Thoracic aorta (tissue), 2 donors: ENCODE measurements at places on chromosomes 4 and X.

DNA sequence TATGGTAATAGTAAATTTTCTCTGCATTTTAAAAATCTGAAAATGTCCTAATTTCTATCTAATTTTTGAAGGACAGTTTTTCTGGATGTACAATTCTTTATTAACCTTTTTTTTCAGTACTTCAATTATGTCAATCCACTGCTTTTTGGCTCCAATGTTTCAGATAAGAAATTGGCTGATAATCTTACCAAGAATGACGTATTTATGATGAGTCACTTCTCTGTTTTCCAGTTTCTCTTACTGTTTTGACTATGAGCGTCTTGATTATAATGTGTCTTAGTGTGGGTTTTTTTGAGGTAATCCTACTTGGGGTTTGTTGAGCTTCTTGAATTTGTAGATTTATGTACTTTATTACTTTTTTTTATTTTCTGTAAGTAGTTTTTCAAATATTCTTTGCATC lies 47.2 kb downstream of the UGT2B11 start:
- H3K27ac ChIP-seq: no peak overlapping the region
- DNase-seq: no peak
- no peaks in the 10 kb centered on the region for H3K4me1 ChIP-seq
- no peaks in the 10 kb centered on the region for H3K27me3 ChIP-seq
- H3K36me3 ChIP-seq: no peaks in the 10 kb centered on the region
- H3K4me3 ChIP-seq: no peak overlapping the region

GRCh38 chr4:163810755-163811154 lies 316.3 kb downstream of the TMA16 start:
- no peak for DNase-seq
- no peaks in the 10 kb centered on the region for H3K4me1 ChIP-seq
- H3K27me3 ChIP-seq: no peaks in the 10 kb centered on the region
- no peak overlapping the region for H3K27ac ChIP-seq
- H3K4me3 ChIP-seq: no peak overlapping the region
- no peaks in the 10 kb centered on the region for H3K36me3 ChIP-seq

- no peaks in the 10 kb centered on the region for H3K27me3 ChIP-seq
- no peak overlapping the region for H3K4me3 ChIP-seq
- no peaks in the 10 kb centered on the region for H3K36me3 ChIP-seq
- H3K4me1 ChIP-seq: peaks cover 34% of the 10 kb centered on the region
- no peak overlapping the region for H3K27ac ChIP-seq
- no peak for DNase-seq
These were observed 220.7 kb downstream of the CAMK2D start for GRCh38 chr4:113540859-113541258.

DNA sequence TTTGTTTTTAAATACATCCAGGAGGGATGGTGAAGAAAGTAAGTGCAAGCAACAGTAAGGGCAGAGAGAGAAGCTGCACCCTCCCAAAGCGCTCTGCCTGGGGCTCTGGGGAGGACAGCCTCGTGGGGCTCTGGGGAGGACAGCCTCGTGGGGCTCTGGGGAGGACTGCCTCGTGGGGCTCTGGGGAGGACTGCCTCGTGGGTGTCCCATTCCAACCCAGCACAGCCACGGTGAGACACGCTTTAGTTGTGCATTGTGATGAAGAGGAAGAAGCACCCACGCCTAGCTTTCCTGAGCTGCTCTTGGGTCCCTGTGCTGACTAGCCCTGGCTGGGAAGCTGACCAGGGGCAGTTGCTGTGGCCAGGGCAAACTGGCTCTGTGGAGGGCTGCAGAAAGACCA lies 43.1 kb upstream of the SLC25A4 start:
- no peaks in the 10 kb centered on the region for H3K4me1 ChIP-seq
- H3K27ac ChIP-seq: no peak overlapping the region
- no peaks in the 10 kb centered on the region for H3K36me3 ChIP-seq

DNA sequence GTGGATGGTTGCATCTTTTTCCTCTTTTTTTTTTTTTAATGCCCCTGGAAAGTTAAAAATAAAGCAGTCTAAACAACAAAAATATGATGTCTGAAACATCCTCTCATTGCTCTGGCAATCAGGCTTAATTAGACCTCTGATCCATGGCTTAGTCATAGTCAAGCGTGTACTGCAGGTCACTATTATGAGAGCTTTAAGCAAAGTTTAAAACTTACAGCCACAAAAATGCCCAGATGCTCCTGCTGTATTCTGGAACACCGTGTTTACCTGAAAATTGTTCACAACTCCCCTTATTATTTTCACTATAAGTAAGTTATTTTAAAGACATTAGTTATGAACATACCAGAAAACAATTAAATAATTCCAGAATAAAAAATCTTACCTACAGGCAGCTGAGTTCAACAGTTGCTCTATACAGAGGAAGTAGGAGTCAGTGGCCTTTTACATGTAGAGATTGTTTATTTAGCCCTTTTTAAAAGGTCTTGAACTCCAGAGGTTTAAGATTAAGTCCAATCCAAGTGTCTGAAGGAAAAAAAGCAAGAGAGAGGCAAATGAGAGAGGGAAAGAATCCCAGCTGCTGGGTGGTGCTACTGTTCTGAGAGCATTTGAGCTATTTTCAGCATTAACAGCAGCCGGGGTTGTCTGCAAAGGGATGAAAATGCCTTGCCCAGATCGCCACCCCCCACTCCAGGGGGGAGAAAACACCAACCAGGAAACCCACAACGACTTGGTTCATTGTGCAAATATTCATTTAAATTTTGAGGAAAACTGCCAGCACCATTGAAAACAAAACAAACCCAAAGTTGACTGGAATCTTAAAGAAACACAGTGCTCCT lies 36.9 kb downstream of the SORBS2 start:
- H3K27me3 ChIP-seq: no peaks in the 10 kb centered on the region
- DNase-seq: peak; percentile 8
- peak overlapping the region; percentile 74 for H3K27ac ChIP-seq
- H3K4me3 ChIP-seq: peak overlapping the region; percentile 72

GRCh38 chr4:174056959-174057358 lies 226.5 kb downstream of the FBXO8 start:
- H3K4me1 ChIP-seq: no peaks in the 10 kb centered on the region
- no peaks in the 10 kb centered on the region for H3K36me3 ChIP-seq
- H3K4me3 ChIP-seq: no peak overlapping the region
- DNase-seq: no peak
- no peaks in the 10 kb centered on the region for H3K27me3 ChIP-seq

GRCh38 chr4:173835903-173836302 lies 305.9 kb upstream of the HAND2 start:
- no peak overlapping the region for H3K4me3 ChIP-seq
- no peaks in the 10 kb centered on the region for H3K4me1 ChIP-seq
- H3K36me3 ChIP-seq: no peaks in the 10 kb centered on the region
- H3K27ac ChIP-seq: no peak overlapping the region
- H3K27me3 ChIP-seq: no peaks in the 10 kb centered on the region

GRCh38 chr4:186757696-186758355 lies 34.2 kb upstream of the FAT1 start:
- no peak overlapping the region for H3K27ac ChIP-seq
- no peaks in the 10 kb centered on the region for H3K4me1 ChIP-seq
- no peak overlapping the region for H3K4me3 ChIP-seq
- no peaks in the 10 kb centered on the region for H3K27me3 ChIP-seq

- no peak overlapping the region for H3K4me3 ChIP-seq
- peaks cover 7% of the 10 kb centered on the region for H3K36me3 ChIP-seq
- DNase-seq: no peak
- no peaks in the 10 kb centered on the region for H3K27me3 ChIP-seq
- H3K27ac ChIP-seq: no peak overlapping the region
These were observed 124.3 kb downstream of the ADGRA3 start for GRCh38 chr4:22391551-22391950.

GRCh38 chr4:183356173-183356830 lies 34.1 kb upstream of the CLDN24 start:
- no peak overlapping the region for H3K27ac ChIP-seq
- no peaks in the 10 kb centered on the region for H3K36me3 ChIP-seq
- no peaks in the 10 kb centered on the region for H3K27me3 ChIP-seq
- no peaks in the 10 kb centered on the region for H3K4me1 ChIP-seq
- no peak for DNase-seq
- H3K4me3 ChIP-seq: no peak overlapping the region

DNA sequence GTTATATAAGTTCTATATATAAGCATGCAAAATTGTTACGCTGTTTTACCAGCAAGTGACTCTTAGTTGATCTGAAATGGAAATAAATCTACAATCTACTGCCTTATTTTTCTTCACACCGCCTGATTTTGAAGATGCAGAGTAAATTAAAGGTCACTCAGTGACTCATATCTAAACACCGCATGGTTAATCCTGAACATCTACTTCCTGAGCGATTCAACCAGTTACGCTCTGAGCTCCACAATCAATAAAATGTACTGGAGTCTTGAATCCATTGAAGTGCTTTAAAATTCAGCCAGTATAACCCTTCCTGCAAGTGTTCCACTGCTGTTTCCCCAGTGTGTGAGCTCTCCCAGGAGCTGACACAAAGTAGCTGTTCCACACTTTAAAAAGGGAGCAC lies 192.8 kb downstream of the SLC7A11 start:
- H3K36me3 ChIP-seq: no peaks in the 10 kb centered on the region
- DNase-seq: no peak
- H3K27me3 ChIP-seq: no peaks in the 10 kb centered on the region
- peaks cover 13% of the 10 kb centered on the region for H3K4me1 ChIP-seq

- no peak overlapping the region for H3K4me3 ChIP-seq
- H3K36me3 ChIP-seq: no peaks in the 10 kb centered on the region
- no peak for DNase-seq
- no peaks in the 10 kb centered on the region for H3K27me3 ChIP-seq
These were observed 26.9 kb upstream of the BMP3 start for GRCh38 chr4:81003597-81004111.

DNA sequence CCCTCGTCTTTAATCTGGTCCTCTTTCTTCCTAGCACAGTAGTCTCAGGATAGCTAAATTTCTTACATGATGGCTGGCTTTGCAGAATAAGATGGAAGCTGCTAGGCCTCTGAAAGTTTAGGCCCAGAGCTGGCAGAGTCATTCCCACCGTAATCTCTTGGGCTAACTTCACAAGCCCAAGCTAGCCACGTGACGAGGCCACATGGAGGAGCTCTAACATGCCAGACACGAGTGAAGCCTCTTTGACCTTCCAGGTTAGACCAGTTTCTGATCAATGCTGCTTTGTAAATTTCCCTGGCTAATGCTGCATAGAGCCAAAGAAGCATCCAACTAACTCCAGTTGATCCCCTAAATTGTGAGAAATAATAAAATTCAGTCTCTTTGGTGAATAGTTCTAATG lies 9.5 kb upstream of the CENPE start:
- no peaks in the 10 kb centered on the region for H3K36me3 ChIP-seq
- no peak overlapping the region for H3K4me3 ChIP-seq

- no peak overlapping the region for H3K4me3 ChIP-seq
- DNase-seq: no peak
- H3K27ac ChIP-seq: no peak overlapping the region
- H3K4me1 ChIP-seq: no peaks in the 10 kb centered on the region
- H3K27me3 ChIP-seq: no peaks in the 10 kb centered on the region
These were observed 327.0 kb upstream of the ZFP42 start for GRCh38 chr4:187668526-187669082.
